ENCODE measurements at places on chromosomes 4 and X.

DNA sequence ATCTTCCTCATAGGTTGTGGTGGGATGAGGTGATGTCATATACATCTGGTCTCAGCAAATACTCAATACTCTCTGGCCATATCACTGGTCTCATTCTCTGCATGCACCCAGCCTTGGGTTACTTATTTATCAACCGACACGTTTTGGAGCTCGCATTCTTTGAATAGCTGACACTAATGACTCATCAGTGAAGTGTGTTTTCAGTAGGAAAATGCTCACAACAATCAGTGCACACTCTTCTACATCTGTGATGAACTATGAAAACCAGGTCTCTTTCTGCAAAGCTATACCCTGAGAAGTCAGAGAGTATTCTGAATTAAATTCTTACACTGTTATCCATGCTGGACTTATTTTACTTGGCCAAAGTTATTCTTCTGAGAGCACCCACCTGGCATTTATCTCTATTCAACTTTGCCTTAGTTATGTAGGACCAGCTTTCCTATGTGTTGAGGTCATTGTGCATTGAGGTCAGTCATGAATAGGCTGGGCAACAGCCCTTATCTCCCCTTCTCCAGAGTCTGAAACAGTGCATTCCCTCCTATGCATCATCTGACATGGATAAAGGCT, 58.7 kb upstream of the DHX15 start:
- no peaks in the 10 kb centered on the region for H3K4me1 ChIP-seq
- H3K4me3 ChIP-seq = no peak overlapping the region
- DNase-seq = no peak
- no peak overlapping the region for H3K27ac ChIP-seq

- no peak overlapping the region for H3K4me3 ChIP-seq
- peaks cover 4% of the 10 kb centered on the region for H3K27me3 ChIP-seq
- H3K36me3 ChIP-seq = no peaks in the 10 kb centered on the region
Observed at GRCh38 chr4:10243856-10244255, 127.3 kb upstream of the WDR1 start.

DNA sequence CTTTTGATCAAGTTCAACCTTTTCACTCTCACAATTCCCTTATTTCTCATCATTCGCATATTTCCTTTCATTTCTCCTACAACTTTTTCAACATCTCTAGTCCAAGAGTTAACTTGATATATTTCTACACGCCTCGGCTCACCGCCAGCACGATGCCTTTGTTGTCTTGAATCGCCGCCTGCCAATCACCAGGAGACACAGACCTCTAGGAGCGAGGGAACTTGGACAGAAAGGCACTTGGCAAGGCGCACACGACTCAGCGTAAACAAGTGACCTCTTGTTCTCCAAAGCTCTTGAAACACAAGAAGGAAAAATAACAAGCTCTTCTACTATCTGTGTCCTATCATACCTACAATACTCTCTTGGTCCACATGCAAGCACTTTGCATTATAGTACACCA, 27.1 kb upstream of the RBMX start:
- no peaks in the 10 kb centered on the region for H3K36me3 ChIP-seq
- no peak overlapping the region for H3K4me3 ChIP-seq

GRCh38 chrX:97384685-97385084, 501.0 kb downstream of the RPA4 start:
- no peak overlapping the region for H3K27ac ChIP-seq
- no peak overlapping the region for H3K4me3 ChIP-seq
- no peaks in the 10 kb centered on the region for H3K27me3 ChIP-seq
- peaks cover 7% of the 10 kb centered on the region for H3K36me3 ChIP-seq
- no peaks in the 10 kb centered on the region for H3K4me1 ChIP-seq

- no peaks in the 10 kb centered on the region for H3K4me1 ChIP-seq
- H3K36me3 ChIP-seq = no peaks in the 10 kb centered on the region
- H3K27me3 ChIP-seq = peaks cover 2% of the 10 kb centered on the region
- no peak overlapping the region for H3K4me3 ChIP-seq
- H3K27ac ChIP-seq = no peak overlapping the region
Observed at GRCh38 chr4:120156120-120156718, 89.6 kb upstream of the MAD2L1 start.

- peak overlapping the region; percentile 80 for H3K27ac ChIP-seq
- H3K4me1 ChIP-seq = peaks cover 36% of the 10 kb centered on the region
- DNase-seq = peak; percentile 47
- H3K27me3 ChIP-seq = no peaks in the 10 kb centered on the region
- peaks cover 2% of the 10 kb centered on the region for H3K36me3 ChIP-seq
Observed at GRCh38 chrX:136204571-136204970, 46.6 kb downstream of the MAP7D3 start.

- H3K4me1 ChIP-seq = peaks cover 2% of the 10 kb centered on the region
- H3K36me3 ChIP-seq = no peaks in the 10 kb centered on the region
- no peak for DNase-seq
Observed at GRCh38 chr4:151541389-151542071, 132.6 kb downstream of the FHIP1A start.

DNA sequence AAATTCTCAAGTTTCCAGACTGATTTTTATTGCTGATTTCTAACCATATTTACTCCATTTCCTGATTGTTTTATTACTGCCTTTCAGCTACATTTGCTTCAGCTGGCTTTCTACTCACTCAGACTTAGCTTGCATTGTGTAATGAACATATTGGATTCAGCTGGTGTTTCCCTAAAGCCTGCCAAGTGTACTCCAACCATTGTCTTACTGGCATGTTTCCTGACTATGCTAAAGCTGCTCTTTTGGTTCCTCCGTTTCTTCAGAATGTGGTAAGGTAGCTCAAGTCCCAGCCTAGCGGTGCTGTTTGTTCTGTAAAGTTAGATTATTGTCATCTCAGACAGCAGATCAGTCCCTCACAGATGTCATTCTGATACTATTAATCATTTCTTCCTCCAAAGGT, 53.1 kb upstream of the GLRA2 start:
- no peak overlapping the region for H3K27ac ChIP-seq
- no peak overlapping the region for H3K4me3 ChIP-seq
- H3K4me1 ChIP-seq = no peaks in the 10 kb centered on the region

GRCh38 chrX:1487401-1487800, 34.7 kb upstream of the ASMTL start:
- no peak overlapping the region for H3K27ac ChIP-seq
- no peaks in the 10 kb centered on the region for H3K27me3 ChIP-seq
- H3K4me3 ChIP-seq = no peak overlapping the region
- H3K4me1 ChIP-seq = peaks cover 52% of the 10 kb centered on the region

- DNase-seq = peak; percentile 17
- no peak overlapping the region for H3K4me3 ChIP-seq
- no peaks in the 10 kb centered on the region for H3K27me3 ChIP-seq
Observed at GRCh38 chrX:38879631-38880220, 78.5 kb downstream of the MID1IP1 start.

DNA sequence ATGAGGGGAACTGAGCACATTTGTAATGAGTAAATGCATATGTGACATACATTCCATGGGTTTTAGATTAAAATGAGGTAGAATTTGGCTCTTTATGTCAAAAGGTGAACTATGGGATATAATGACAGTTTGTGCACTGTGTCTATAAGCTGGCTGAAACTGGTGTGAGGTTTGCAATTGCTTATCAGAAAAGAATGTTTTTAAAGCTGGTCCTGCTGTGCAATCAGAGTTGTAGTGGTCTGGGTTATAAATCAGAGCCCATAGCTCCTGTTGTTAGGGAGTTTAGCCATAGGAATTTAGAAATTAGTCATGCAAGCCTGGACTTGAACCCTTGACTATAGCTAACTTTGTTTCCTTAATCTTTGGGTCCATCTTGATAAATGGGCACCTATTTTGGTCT, 23.1 kb upstream of the GATB start:
- no peak for DNase-seq
- H3K4me1 ChIP-seq = peaks cover 4% of the 10 kb centered on the region
- H3K36me3 ChIP-seq = no peaks in the 10 kb centered on the region
- H3K27me3 ChIP-seq = peaks cover 11% of the 10 kb centered on the region

DNA sequence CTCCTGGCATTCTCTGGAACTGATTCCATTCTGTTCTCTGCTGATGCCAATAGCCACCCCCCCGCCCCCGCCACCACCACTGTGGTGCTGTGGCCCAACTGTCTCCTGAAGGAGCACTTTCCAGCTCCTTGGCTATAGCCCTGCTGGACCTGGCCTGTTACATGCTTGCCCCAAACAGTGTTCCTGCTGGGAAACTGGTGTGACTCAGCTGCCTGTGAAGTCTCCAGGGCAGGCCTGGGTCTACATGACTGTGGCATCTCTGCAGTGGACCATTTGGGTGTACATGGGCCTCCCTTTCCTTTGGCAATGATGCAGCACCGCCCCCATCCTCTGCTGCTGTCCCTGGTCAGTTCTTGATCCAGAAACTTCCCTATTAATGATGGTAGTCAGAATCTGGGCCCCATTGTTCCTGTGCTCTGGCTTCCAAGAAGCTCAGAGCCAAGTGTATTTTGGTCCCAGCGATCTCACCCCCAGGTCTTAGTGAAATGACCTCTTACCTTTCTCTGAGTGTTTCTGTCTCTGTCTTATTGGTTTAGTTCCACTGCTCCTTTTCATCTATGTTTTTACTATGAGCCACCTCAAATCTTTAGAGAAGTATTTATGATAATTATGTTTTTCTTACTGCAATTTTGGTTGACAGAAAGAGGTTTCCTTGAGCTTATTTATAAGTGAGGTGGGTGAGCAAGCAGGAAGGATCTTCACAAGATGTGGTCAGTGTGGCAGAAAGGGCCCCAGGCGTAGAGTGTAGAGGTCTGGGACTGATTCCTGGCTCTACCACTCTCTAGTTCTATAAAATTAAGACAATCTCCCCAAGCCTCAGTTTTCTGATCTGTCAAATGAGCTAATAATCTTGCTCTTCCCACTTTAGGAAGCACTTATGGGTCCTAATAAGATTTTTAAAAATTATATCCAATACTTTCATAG, 210.7 kb upstream of the EOLA2 start:
- no peaks in the 10 kb centered on the region for H3K36me3 ChIP-seq
- H3K27me3 ChIP-seq = no peaks in the 10 kb centered on the region
- H3K27ac ChIP-seq = no peak overlapping the region
- H3K4me3 ChIP-seq = no peak overlapping the region

DNA sequence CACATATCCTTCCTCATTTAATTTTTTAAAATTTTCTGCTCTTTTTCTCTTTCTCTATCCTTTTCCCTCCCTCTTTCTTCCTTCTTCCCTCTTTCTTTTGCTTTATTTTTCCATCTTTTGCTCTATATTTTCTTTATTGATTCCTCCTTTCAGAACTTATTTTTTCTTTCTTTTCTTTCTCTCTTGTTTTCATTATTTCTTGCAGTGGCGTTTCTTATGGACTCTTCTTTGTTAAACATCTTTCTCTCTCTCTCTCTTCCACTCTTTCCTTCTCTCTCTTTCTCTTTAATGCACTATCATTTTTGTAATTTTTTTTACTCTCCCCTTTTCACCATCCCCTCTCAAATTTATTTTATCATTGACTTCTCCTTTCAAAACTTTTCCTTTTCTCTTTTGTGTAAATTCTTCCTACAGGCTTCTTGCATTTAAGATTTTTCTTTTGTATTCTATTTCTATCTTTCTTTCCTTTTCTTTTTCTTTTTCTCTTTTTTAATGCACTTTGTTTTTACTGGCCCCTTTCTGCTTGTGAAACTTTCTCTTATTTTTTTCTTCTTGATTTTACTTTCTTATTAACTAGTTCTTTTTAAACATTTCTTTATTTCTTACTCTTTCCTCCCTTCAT, 97.0 kb downstream of the RBMX2 start:
- H3K36me3 ChIP-seq = no peaks in the 10 kb centered on the region
- no peak for DNase-seq
- H3K4me1 ChIP-seq = no peaks in the 10 kb centered on the region
- H3K27me3 ChIP-seq = no peaks in the 10 kb centered on the region
- no peak overlapping the region for H3K4me3 ChIP-seq
- no peak overlapping the region for H3K27ac ChIP-seq

DNA sequence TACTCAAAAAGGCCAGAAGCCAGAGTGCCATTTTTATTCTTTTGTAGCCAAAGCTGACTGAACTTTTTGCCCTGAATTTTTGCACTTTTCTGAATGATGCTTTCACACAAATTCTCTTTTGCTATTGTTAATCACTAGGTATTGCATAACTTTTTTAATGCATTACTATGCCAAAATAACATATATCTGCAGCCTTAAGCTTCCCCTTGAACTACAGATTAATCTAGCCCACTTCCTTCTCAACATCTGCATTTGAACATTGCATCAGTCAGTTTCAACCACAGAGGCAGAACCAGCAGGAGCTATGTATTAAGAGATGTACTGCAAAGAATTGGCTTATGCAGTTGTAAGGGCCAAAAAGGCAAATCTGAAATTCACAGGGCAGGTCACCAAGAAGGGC, 197.6 kb upstream of the GYPA start:
- DNase-seq = no peak
- no peak overlapping the region for H3K27ac ChIP-seq
- peaks cover 10% of the 10 kb centered on the region for H3K4me1 ChIP-seq
- H3K27me3 ChIP-seq = no peaks in the 10 kb centered on the region
- H3K4me3 ChIP-seq = no peak overlapping the region

DNA sequence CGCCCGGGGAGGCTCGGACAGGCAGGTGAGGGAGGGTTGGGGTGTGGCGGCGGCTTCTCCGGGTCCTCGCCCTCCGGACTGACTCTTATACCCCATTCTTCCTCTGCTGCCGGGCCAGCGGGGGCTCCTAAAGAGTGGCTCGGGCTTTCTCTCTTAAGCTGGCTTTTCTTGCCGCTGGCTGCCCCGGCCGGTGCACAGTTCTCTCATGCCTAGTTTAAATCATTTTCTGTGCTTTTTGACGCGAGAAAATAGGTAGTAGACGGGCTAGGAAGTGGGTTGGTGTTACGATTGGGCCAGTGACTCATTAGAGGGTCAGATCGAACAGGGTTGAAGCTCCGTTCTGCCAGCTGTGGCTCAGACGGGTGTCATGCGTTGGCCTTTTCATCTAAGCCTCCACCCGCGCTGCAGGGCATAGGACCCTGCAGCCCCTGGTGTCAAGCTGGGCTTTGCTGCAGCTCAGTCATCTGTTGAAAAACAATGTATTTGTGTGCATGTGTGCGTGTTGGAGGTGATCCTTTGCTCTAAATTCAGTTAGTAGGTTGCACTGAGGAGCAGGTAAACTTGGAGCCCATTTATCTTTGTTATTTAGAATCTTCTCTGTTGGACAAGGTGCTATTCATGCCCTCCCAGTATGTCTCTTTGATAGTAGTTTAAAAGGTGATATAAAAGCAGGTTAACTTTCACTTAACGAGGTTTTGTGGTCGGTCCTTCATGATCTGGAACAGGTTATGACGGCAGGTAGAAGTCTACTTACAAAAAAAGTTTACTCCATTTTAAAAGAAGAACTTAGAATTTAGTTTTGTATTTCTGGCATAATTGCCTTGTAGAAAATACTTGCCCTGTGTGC, 802 bp downstream of the BMP2K start:
- DNase-seq = peak; percentile 33
- H3K4me3 ChIP-seq = no peak overlapping the region
- peaks cover 2% of the 10 kb centered on the region for H3K36me3 ChIP-seq
- peaks cover 19% of the 10 kb centered on the region for H3K4me1 ChIP-seq
- peak overlapping the region; percentile 90 for H3K27ac ChIP-seq

GRCh38 chr4:99654361-99654761, 3.3 kb downstream of the C4orf54 start:
- no peak for DNase-seq
- H3K4me1 ChIP-seq = no peaks in the 10 kb centered on the region
- H3K4me3 ChIP-seq = no peak overlapping the region
- H3K27ac ChIP-seq = no peak overlapping the region
- H3K27me3 ChIP-seq = peaks cover 3% of the 10 kb centered on the region
- no peaks in the 10 kb centered on the region for H3K36me3 ChIP-seq

Data from activated CD4-positive, alpha-beta T cell treated with anti-CD3 and anti-CD28 coated beads, Interleukin-2, amount 10 ng/mL, durations not matched to agents 7 days and 5 days (primary cell).